ENCODE measurements at places on chromosomes 4 and X. TPM values are rescaled to one million over a fixed set of nuclear protein-coding genes. Genes with fewer than 3 reads are reported as not detected.

DNA sequence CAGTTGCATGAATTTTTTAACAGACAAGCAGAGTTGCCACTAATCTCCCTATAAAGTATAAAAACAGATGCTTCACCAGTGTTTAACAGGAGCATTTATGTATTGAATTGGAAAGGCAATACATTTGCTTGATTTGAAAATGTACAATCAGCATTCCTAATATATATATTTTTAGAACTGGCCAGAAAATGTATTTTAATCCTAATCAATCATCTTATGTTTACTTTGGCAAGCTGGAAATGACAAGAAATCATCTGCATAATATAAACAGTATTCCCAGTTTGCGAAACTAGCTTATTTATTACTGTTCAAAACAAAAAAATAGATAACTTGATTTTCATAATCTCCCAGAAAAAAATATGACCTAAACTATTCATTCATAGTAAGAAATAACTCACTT is 123.9 kb downstream of the TBCK start:
- no peak for ATAC-seq

GRCh38 chrX:17214962-17215361 is 160.0 kb upstream of the NHS start:
- ATAC-seq: no peak

DNA sequence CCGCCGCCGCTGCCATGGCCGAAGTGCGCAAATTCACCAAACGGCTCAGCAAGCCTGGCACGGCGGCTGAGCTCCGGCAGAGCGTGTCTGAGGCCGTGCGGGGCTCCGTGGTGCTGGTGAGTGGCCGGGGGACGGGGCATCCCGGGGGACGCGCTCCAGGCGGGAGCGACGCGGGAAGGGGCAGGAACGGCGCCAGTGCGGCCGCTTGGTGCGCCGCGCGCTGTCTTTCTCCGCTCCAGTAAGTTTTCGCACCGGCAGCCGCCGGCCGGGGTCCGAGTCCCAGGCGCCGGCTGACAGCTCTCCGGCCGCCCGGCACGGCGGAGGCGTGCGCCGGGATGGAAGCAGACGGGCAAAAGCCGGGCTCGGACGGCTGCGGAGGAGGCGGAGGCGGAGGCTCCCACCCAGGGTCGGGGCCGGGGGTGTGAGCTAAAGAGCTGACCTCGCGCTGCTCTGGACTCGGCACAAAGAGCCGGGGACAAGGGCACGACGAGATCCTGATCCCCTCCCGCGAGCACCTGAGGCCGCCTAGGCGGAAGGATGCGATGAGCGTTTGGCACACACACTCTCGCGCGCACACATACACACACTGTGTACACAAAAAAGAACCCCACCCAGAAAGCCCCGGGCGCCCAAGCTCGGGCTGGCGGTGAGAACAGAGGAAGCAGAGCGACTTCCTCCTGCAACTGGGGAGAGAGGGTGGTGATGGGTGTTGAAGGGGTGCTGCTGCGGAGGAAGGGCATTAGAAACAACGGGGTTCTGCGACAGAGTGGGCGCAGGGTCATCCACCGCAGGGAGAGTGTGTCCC is 545 bp downstream of the DOCK11 start:
- ATAC-seq: peak; percentile 63

Gene FGA
- total RNA-seq: not detected

Gene FHL1
- total RNA-seq: 73.5 TPM

DNA sequence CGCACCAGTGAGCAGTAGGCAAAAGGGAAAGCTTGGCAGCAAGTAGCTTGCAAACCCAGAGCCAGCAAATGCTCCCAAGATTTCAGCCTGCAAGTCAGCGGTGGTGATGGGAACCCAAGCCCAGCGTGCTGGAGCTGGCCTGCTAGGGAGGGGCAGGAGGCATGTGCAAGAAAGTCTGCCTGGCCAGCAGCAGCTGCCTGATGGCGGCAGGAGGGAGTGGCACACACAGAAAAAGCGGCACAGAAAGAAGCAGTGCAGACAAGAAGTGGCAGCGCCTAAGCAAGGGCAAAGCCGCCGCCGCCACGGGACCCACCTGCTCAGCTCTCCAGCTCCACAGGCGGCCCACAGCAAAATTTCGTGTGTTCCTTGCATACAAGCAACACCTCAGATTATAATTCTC is 1206.5 kb upstream of the PABPC4L start:
- ATAC-seq: no peak

DNA sequence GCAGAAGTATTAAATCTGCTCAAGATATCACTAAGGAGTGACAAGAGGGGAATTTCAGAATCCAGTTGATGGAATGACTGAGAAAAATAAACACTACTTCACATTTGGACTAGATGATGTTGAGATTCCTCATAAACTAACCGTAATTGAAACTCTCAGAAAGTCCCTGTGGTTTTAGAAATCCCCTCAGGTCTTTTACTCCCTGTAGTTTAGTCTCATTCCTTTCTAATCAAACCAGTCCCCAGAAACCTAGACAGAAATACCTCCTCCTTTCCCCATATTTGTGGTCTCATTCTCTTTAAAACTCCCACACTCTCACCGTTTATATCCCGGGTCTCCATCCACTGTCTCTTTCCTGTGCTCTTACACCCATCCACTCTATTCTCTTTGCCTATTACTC is 15.0 kb upstream of the TLR1 start:
- ATAC-seq: no peak

DNA sequence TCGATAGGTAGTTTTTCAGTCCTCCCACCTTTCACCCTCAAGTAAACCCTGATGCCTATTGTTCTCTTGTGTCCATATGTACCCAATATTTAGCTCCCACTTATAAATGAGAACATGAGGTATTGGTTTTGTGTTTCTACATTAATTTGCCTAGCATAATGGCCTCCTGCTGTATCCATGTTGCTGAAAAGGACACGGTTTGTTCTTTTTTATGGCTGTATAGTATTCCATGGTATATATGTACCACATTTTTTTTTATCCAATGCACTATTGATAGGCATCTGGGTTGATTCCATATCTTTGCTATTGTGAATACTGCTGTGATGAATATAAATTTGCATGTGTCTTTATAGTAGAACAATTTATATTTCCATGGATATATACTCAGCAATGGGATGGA is 199.2 kb downstream of the RAB28 start:
- ATAC-seq: no peak

Measured in motor neuron (in vitro differentiated cells).